HuH-7.5 (cell line): ENCODE measurements at places on chromosomes 7 and 10.

- peak; percentile 83 for DNase-seq
Measured at GRCh38 chr10:96832721-96833219, 672 bp downstream of the LCOR start.

DNA sequence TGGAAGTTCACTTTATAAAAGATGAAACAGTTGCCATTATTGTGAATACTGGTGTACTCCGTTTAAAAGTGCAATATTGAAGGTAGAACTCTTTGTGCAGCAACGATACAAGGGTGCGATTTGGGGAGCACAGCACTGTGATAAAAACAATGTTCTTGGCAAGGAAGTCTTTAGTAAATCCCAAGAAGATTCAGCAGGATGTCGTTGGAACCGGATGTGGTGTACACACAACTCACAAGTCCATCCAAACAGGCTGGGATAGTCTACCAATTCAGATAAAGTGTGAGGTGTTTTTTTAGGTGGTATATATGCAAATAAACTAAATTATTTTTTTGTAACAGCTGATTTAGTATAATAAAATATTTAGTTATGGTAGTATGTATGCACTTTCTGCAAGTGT, 46.7 kb downstream of the ZNF777 start:
- DNase-seq = no peak

DNA sequence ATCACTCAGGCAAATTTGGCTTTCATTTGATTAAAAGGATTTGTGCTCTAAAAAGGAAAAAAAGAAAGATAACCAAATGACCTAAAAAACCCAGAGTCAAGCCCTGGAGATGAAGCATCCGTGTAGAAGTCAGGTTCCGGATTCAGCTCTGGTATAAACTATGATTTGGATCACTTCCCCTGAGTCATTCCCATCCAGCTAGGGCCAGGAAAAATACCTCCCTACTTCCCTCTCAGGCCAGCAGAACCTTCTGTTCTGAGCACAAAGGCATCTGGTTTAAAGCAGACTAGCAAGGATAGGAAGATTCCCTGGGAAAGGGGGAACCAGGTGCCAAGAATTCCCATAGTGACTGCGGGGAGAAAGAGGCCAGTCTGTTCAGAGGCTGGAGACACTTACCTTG, 25.7 kb upstream of the NDST2 start:
- no peak for DNase-seq

DNA sequence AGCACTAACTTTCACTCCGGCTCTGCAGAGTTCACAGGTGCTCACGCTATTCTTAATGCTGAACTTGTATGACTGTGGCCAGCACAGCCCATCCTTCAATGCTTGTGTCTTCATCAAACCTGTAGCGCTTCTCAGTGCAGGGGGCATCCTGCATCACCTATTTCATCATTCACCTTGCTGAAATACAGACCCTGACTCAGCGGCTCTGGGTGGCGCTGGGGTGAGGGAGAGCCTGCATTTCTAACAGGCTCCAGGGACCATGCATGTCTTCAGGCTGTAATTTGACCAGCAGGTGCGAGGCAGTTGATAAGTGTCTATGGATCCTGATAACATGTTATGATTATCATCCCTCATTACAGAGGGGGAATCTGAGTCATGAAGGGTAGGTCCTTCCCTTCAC, 89.3 kb downstream of the VOPP1 start:
- no peak for DNase-seq

DNA sequence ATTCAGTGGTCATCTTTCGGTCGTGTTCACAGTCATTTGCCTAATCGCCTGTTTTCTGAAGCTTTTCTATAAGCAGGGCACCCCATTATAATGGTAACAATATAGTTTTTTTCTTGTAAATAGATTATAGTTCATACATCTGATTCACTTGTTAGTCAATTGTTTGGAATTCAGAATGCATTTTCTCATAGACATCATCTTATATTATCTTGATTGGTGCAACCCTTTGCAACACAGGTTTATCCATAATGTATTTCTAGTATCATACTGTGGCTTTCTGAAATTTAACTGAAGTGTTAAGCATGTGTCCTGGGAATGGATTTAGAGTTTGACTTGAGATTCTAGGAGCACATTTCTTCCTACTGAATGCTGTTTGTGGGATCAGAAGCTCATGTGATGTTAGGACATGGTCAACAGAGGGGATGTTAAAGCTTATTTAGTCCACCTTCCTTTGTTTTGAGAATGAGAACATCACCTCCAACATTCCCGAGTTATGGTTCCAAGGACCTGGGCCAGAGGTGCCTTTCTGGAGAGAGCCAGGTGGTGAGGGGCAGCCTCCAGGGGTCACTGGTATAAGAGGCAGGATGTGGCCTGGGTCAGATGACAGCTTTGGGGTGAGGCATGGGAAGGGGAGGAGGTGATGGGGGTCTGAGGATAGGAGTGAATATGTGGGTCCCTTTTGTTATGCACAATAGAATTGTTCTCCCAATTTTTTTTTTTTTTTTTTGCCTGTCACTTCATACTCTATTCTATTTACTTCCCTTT, 415.6 kb downstream of the EXOC4 start:
- no peak for DNase-seq

- no peak for DNase-seq
Measured at GRCh38 chr7:983004-983615, at the start of gene CYP2W1. TSS of gene CYP2W1 (plus strand) at chr7:983181. CDS start at chr7:983212, 31 bp downstream.

GRCh38 chr7:42057331-42057730, 179.7 kb downstream of the GLI3 start:
- no peak for DNase-seq

DNA sequence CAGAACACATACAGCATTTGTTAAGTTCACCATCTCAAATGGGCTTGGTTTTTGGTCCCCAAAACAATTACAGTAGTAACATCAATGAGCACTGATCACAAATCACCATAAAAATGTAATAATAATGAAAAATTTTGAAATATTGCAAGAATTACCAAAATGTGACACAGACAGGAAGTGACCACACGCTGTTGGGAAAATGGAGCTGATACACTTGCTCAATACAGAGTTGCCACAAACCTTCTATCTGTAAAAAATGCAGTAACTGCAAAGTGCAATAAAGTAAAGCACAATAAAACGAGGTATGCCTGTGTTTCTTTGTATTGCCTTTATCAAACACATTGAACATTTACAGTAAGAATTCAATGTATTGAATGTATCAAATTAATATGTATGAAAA, 262.7 kb downstream of the CTNNA3 start:
- DNase-seq = no peak

DNA sequence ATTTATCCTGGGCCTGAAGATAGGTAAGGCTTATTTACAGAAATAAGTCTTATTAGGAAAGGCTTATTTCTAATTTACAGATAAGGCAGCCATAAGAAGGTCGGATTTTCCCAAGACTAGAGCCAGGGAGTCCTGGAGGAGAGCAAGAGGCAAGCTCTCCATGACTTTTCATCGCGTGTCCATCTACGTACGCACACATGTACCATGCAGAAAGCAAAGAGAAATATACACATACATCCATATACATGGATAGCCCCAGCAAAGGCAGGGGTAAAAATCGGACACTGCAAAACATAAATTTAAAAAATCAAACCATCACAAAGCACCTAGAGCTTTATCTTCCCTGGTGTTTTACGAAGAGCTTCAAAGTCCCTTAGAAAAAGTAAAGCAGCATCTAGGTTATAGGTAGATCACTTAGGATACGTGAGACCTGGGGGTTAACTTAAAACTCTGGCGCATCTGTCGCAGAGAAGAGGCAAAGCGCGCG, 25.8 kb upstream of the ZRANB1 start:
- no peak for DNase-seq

DNA sequence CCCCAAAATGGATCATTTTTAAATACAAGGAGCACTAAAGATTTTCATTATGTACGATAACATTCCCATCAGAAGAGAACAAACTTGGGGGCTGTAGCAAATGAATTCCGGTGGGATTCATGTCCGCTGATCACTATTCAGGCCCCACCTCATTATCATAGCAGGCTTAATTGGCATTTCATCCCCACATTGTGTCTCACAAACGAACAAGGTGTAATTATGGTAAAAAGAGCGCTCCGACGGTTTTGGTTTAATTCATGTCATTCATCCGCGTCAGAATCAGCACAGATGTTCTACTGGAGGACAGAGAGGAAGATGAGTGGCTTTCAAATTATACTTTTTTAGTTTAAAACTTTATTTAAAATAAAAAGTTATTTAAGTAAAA, 124.7 kb downstream of the MAD1L1 start:
- no peak for DNase-seq

GRCh38 chr7:2445047-2445446, 31.2 kb downstream of the GRIFIN start:
- no peak for DNase-seq

DNA sequence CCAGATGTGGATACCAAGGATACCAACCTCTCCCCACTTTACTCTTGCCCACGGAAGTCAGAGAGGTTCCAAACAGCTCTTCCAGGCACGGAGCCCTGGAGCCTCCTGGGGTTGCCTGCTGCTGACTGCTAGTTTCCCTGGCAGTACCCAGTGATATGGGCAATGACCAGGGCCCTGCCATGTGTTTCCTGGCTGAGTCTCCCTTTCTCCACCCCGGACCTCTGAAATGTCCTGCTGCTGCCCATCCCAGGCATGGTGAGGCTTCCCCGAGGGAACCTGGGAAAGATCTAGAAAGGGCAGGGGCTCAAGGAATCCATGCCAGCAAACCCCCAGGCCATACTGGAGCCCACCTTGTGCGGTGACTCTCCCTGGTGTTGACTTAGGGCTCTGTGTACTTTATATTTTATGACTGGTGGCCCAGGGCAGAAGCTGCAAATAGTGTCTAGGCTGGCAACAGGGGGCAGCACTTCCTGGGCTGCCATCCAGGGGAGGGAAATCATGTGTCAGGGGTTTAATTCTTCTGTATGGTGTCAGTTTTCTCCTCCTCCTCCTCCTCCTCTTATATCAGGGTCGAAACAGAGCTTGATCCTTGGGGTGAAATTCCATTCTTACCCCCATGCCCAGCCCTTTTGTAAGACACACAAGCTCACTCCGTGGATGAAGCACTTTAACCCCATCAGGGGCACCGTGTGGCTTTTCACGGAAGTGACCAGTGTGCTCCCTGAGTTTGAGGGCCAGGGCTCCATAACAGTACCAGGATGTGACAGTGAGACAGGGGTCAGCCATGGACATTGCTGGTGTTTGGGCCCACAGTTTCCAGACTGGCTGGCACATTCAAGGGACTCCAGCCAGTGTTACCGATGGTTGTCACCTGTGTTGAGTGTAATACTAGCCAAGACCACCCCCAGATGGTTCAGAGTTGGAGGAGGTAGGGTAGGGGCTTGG, 62.4 kb upstream of the GDF10 start:
- no peak for DNase-seq

GRCh38 chr10:98400482-98400881, 14.5 kb downstream of the PYROXD2 start:
- no peak for DNase-seq

GRCh38 chr7:149851449-149851848, 13.3 kb downstream of the ZNF862 start:
- DNase-seq = no peak

GRCh38 chr10:122559228-122559627, 1.3 kb upstream of the DMBT1 start:
- no peak for DNase-seq

DNA sequence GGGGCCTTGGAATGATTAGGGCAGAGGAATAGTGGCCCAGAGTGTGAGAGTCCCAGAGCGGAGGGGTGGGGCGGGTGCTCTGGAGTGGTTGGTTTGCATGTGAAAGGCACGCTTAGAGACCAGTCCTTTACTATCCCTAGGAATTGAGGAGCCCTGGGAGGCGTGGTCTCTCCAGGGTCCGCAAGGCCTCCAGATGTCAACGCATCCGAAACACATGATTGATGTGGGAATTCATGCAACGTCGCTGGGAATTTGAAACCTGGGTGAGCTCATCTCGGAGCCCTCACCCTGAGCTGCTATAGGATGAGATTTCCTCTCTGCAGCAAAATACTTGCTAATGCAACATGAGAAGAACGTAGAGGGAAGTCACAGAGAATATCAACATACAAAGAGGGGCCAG, 51.2 kb downstream of the NPTX2 start:
- DNase-seq = no peak

GRCh38 chr7:89988074-89988473, 166.2 kb upstream of the STEAP1 start:
- no peak for DNase-seq

GRCh38 chr10:7281429-7281828, 129.4 kb downstream of the SFMBT2 start:
- DNase-seq = no peak

- no peak for DNase-seq
Measured at GRCh38 chr10:30092151-30092790, 32.9 kb upstream of the JCAD start.

- no peak for DNase-seq
Measured at GRCh38 chr7:142554560-142555532, 194.4 kb upstream of the PRSS1 start.

- DNase-seq = no peak
Measured at GRCh38 chr10:80380185-80380584, 23.6 kb downstream of the DYDC2 start.

DNA sequence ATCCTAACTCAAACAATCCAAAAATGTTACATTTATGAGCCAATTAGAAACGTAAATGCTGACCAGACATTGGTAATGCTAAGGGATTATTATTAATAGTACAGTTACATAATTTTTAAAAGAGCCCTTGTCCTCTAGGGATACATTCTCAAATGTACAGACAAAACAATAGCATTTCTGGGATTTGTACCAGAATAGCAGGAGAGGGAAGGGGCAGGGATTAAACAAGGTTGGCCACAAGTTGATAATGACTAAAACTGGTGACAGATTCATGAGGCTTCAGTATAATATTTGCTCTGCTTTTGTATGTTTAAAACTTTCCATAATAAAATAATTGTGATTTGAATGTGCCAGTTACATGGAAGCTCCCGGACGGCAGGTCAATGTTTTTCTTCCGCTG, 27.0 kb downstream of the HSPA12A start:
- DNase-seq = no peak
